ENCODE measurements at places on chromosomes 5 and 9.

DNA sequence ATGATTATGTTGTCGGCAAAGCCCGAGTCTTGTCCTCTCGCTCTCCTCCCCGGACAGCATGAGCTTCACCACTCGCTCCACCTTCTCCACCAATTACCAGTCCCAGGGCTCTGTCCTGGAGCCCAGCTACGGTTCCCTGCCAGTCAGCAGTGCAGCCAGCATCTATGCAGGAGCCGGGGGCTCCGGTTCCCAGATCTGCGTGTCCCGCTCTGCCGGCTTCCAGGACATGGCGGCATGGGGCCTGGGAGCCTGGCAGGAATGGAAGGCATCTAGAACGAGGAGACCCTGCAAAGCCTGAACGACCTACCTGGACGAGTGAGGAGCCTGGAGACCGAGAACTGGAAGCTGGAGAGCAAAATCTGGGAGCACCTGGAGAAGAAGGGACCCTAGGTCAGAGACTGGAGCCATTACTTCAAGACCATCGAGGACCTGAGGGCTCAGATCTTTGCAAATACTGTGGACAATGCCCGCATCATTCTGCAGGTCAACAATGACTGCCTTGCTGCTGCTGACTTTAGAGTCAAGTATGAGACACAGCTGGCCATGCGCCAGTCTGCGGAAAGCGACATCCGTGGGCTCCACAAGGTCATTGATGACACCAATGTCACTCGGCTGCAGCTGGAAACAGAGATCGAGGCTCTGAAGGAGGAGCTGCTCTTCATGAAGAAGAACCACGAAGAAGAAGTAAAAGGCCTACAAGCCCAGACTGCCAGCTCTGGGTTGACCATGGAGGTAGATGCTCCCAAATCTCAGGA is 101.3 kb upstream of the MAN2A1 start:
- no peak for DNase-seq

DNA sequence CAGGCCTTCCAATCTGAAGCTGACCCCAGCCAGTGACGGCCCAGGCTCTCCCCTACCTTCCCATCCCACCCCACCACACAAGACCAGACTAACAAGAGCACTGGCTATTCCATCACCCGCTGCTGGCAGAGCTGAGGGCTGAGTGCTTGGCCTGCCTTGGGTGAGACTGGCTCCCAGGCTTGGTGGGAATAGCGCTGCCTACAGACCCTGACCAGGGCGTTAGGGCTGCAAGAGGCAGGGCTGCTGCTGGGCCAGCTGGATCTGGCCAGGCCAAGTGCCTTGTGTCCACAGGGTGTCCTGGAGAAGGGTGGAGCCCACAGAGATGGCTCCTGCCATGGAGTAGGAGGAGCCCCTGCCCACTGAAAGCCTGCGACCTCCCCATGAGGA is 31.6 kb upstream of the ANGPTL2 start:
- no peak for DNase-seq

DNA sequence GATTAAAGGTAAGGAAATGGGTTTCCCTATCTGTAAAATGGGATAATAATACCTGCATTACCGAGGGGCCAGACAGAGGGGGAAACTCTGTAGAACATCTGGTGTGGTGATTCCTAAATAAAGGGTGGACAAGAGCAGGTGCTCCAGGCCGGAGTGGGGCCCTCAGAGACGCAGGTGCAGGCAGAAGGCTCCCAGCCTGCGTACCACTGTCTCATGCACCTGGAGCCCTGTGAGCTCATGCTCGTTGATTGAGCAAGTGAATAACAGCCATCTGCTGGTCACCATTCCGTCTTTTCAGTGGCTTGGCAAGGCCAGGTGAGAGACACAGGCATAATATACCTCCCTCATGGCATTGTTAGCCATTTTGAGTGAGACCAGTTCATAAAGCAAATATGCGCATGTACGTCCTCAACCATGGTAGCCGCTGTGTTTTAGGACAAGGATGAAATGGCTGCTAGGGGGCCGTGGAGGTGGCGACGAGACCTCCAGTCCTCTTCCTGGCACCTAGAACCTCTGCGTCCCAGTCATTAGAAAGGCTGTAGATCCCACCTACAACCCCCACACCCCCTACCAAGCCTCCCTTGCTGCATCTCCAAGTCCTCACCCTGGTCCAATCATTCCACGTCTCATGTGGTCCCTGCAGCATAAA is 198.0 kb upstream of the MVB12B start:
- no peak for DNase-seq

DNA sequence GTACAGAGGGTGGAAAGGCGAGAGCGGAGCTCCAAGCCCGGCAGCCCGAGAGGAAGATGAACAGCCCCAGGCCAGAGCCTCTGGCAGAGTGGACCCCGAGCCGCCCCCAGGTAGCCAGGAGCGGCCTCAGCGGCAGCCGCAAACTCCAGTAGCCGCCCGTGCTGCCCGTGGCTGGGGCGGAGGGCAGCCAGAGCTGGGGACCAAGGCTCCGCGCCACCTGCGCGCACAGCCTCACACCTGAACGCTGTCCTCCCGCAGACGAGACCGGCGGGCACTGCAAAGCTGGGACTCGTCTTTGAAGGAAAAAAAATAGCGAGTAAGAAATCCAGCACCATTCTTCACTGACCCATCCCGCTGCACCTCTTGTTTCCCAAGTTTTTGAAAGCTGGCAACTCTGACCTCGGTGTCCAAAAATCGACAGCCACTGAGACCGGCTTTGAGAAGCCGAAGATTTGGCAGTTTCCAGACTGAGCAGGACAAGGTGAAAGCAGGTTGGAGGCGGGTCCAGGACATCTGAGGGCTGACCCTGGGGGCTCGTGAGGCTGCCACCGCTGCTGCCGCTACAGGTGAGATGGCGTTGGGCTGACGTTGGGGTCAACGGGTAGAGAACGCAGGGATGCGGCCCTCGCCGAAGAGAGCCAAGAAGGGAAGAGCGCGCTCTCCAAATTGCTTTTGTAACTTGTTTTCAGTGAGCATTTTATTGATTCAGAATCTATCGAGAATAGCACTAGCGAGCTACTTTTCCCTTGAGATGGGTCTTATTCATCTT is at the start of gene PTGER4:
PTGER4 (plus strand) TSS at position 3 of the 769 bp plus-strand sequence. CDS start 1,079 bp downstream, outside the sequence.
- peak; percentile 50 for DNase-seq

DNA sequence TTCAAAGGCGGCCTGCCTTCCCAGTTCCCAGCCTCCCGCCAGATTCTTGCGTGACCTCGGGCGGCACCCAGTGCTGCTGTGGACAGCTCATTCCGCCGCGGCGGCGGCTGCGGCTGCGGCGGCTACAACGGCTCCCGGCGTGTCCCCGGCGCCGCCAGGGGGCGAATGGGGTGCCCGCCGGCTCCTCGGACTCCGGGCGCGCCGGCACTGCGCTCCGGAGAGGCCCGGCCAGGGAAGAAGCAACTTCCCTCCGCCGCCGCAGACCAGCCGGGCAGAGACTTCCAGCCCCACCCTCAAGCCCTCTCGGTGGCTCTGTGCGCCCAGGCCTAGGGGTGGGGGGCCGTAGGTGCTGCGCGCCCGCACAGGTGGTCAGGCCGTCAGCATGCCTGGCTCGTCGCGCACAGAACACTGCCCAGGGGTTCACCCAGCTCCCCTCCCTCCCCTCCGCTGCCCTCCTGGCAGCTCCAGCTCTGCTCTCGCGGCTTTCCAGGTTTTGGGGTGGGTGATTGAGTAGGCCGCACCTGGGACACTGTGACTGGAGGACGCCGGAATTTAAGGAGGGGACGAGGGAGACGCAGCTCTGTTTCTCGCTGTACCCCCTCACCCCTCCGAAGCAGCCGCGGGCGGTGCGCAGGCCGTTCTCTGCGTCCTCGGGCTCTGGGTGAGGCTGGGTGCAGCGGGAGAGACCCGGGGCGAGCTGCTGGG is 20.2 kb downstream of the IGIP start:
- peak; percentile 52 for DNase-seq

DNA sequence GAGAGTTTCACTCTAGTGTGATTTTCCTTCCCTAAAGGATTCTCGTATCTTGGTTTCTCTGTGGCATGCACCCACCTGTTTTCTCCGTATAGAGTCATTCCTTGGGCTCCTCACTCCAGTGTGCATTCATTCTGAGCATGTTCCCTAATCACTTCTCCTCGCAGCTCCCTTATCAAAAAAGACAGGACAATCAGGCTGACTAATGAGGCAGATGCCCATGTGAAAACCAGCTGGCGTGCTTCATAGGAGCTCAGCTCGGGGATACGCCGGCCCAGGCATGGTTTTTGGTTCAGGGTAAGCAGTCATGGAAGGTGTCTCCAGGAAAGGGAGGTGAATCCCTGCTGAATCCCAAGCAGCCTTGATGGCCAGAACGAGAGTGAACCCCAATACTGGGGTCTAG is 41.2 kb upstream of the INSYN2B start:
- no peak for DNase-seq

GRCh38 chr5:175713930-175714329 is 56.1 kb downstream of the HRH2 start:
- no peak for DNase-seq

DNA sequence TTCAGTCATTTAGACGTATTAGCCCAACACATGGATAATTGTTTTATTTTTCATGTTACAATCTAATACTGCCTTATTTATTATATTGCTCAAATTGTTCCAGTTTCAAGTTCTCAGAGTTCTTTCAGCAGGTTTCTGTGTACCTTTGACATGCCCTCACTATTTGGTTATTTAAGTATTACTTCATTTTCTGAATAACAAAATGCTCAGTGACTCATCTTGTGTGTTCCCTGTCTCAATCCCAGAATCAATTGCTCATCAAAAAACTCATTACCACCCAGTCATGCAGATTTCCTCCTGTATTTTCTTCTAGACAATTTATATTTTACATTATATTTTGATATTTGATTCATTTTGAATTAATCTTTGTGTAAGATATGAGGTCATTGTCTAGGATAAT is 562.6 kb downstream of the ANXA1 start:
- DNase-seq = no peak

GRCh38 chr5:123503299-123503698 is 8.7 kb upstream of the CSNK1G3 start:
- DNase-seq = no peak

DNA sequence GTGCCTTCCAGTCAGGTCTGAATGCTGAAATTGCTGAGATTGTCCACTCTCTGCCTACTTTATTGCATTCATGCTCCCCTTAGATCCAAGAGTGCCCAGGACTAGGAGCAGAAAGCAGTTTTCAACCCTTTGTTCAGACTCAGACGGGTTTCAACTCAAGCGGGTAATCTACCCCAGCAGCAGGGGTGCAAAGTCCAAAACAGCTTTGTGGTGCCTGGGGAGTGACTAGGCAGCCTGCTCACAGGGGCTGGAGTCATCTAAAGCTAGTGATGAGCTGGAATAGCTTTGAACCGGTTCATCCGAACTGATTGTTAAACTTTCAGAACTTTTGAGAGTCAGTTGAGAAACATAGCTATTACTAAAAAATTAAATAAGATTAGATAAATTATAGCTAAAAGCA is 71.0 kb upstream of the IQGAP2 start:
- DNase-seq = no peak

GRCh38 chr9:127611899-127612790 is at the start of gene STXBP1:
STXBP1 (plus strand) TSS chr9:127612277; CDS start chr9:127612404, 127 bp downstream.
- peak; percentile 86 for DNase-seq

DNA sequence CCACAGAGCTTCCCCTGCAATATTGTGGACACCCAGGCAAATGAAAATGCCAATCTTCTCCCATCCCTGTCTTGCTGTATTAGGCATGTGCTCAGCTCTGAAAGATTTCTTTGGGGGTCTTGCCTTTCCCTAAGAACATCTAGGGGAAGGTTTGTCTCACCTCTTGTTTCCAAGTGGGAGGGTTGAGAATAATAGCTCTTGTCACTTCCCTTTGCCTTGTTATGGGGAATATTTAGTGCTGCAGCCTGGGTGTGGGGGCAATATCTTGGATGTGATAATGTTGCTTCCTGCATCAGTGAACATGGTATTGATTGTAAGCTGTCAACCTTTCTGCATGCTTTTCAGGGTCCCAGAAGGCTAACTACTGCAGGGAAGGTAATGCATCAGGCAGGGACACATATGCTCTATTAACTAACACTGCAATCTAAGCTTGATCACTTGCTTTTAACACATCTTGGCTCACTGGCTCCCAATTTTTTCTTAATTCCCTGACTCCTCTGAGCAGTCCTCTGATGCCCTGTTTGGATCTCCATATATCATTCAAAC is 66.1 kb upstream of the GPR151 start:
- DNase-seq = no peak

GRCh38 chr9:31119890-31120454 is 1264.5 kb upstream of the ACO1 start:
- peak; percentile 19 for DNase-seq

- no peak for DNase-seq
Observed at GRCh38 chr5:168359820-168360460, 68.5 kb downstream of the WWC1 start.

DNA sequence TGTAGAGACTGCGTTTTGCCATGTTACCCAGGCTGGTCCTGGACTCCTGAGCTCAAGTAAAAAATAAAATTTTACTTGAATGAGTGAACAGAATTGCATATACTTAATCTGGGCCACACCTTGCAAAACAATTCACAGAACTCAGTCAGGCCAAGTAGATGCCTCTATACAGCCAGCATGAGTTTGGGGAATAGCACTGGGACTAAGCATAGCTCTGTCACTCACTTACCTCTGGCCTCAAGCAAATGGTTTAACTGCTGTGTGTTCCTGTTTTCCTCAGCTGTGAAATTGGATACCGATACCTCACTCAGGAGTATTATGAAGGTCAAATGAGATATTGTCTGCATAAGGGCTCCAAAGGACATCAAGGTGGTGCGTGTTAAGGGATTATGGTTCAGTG is 10.9 kb upstream of the FRMPD1 start:
- no peak for DNase-seq

DNA sequence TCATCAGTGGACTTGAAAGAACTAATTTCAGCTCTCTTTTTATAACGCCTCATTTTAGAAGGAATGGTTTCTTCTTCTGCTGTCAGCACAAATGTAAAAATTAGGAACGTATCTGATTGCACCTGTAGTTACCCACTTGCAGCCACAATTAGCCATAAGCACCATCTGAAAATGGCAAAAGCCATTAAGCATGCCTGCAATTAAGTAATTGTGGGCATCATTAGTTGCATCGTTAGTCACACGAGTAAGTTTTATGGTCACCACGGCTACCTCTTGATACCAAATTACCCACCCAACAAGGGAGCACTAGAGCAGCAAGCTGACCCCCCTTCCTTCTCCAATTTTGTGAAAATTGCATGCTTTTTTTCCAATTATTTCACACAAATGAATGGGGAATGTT is 25.8 kb upstream of the SLC44A1 start:
- no peak for DNase-seq

DNA sequence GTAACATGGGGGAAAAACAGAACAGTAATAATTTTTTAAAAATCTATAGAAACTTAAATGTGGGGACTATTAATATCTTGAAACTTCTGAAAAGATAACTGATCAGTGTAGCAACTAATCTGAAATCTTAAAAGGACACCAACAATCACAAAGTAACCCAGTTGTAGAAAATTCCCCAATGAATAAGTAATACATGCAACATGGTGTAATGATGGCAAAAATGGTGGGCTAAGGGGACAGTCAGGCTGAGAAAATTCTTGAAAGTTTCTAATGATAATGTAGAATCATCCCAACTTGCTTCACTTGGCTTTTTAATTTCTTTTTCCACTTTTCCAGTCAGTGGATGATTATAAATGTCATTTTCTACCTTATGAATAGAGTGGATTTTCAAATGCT is 5.4 kb downstream of the NFIL3 start:
- DNase-seq = no peak
